ENCODE measurements at places on chromosomes 2 and 18. TPM values are rescaled to one million over a fixed set of nuclear protein-coding genes. Genes with fewer than 3 reads are reported as not detected.

GRCh38 chr2:98242003-98242402, 104.3 kb upstream of the CNGA3 start:
- DNase-seq: no peak

DNA sequence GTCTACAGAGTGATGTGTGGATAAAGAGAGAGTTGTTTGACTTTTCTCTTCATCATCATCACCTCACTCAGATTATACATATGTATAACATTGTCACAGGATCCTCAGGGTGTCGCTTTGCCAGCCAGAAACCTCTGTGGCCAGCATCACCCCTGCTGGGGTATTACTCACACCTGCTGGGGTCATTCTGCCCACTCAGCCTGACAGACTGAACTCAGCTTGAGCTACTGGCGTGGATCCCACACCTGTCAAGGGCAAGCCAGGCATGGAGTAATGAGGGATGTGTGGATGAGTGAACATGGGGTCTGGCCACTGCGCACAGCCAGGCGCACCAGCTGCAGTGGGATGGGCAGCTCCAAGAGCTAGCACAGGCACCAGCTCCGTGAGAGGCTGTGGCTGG, 870.6 kb downstream of the CBLN2 start:
- DNase-seq: no peak

UGT1A8 gene
- total RNA-seq: not detected

AQP4 gene
- not detected for total RNA-seq

CCDC88A gene
- total RNA-seq: 37.0 TPM
